Mucosa of gallbladder (tissue), 1 donor: ENCODE measurements at places on chromosomes 16 and 17. TPM values are rescaled to one million over a fixed set of nuclear protein-coding genes. Genes with fewer than 3 reads are reported as not detected.

- no peak for DNase-seq
Observed at GRCh38 chr17:49963626-49964302, 5.2 kb upstream of the DLX4 start.

DNA sequence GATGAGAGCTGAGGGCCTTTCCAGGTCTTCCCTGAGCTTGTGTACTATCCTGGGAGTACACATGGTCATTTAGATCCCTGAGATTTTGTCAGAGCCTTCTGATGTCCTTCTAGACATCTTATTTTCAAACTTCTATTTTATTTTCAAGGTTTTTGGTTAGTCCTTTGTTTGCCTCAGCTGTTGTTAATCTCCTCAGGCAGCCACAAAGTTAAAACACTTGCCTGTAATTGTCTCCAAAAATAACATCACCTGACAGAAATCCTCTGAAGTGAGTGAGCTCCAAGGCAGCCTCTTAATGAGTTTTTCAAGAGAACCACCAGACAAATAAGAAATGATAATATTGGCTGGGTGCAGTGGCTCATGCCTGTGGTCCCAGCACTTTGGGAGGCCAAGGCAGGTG lies 43.8 kb upstream of the CPHXL start:
- no peak for DNase-seq

Gene PIRT
- 0.32 TPM for total RNA-seq

DNA sequence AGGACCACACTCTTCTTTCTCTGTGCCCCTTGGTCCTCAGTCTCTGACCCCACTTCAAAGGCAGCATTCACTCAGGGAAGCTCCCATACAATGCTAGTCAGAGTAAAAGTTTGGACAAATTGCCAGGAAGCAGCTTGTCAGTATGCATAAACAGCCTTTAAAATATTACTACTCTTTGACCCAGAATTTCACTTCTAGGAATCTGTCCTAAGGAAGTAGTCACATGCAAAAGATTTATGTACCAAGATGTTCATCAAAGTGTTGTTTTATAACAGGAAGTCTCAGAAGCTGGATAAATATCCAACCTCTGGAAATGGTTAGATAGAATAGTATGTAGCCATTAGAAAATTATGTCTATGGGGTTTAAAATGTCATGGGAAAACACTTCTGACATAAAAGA lies 31.0 kb downstream of the MAPT start:
- DNase-seq, result no peak

Gene EIF3CL
- total RNA-seq, result 65.2 TPM

DNA sequence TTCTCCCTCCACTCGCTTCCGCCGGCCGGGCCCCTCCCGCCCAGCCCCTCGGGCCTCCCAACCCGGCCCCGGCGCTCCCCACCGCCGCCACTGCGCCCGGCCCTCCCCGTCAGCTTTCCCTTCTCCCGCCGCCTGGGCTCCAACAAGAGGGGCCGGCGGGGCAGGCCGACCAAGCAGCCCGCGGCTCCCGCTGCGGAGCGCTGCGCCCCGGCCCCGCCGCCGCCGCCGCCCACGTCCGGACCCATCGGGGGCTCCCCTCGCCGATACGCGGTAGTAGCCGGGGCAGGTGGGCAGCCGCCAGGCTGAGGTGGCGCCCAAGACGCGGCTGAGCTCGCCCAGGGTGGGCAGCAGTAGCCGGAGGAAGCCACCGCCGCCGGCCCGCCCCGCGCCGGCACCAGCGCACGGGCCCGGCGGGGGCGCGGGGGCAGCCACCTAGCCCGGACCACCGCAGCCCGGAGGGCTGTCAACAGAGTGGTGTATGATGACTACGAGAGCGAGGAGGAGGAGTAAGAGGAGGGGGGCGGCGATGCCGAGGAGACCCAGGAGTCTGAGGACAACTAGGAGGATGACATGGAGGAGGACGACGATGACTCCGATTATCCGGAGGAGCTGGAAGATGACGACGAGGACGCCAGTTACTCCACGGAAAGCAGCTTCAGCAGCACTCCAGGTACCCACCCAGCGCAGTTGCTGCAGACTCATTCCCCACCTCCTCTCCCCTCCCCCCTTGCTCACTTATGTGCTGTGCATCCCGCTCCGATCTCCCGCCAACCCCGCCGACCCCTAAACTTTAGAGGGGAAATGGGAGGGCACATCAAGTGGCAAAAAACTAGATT lies 498 bp downstream of the LRRC37B start:
- no peak for DNase-seq

Gene PPP1R1B
- 2.4 TPM for total RNA-seq

Gene TBC1D3D
- 0.58 TPM for total RNA-seq

DNA sequence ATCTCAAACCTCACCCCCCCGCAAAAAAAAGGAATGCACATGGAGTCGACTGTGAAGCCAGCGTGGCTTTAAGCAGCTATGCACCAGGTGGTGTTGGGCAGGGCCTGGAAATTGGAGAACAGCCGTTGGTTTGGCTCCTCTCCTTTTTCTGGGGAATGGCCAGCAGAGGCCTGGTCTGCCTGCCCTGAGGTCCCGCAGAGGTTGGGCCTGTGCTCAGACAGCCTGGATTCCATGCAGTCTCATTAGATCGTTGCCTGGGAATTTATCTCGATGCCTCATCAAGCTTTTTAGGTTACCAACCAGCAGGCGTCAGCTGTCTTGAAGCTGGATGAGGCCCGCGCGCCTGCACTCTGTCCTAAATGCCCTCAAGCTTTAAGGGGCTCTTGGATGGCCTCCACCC lies 9.8 kb downstream of the SLC12A3 start:
- DNase-seq, result no peak

Gene ZKSCAN2
- total RNA-seq, result 3.5 TPM

- no peak for DNase-seq
Observed at GRCh38 chr17:36731811-36732210, 130.4 kb downstream of the MRM1 start.

- DNase-seq, result no peak
Observed at GRCh38 chr17:36461330-36462110, 25.0 kb upstream of the ZNHIT3 start.

- no peak for DNase-seq
Observed at GRCh38 chr16:51440131-51440889, 289.2 kb upstream of the SALL1 start.

Gene MYH8
- total RNA-seq, result not detected

DNA sequence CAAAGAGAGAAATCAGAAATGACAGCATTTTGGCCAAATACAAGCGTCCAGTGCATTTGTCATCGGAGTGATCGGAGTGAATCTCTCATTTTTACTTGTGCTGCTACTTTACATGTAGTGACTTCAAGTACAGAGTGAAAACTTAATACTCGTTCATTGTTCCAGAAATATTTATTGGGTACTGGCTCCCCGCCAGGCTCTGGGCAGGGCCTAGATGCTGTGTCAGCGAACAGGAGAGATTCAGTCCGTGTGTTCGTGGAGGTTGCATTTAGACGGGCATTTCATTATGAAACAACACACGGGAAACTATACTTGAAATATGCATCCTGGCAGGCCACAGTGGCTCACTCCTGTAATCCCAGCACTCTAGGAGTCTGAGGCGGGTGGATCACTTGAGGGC lies 727.2 kb upstream of the RBFOX1 start:
- no peak for DNase-seq

- DNase-seq, result no peak
Observed at GRCh38 chr17:9158544-9159452, 137.5 kb downstream of the NTN1 start.

- no peak for DNase-seq
Observed at GRCh38 chr16:30368122-30368791, 2.0 kb downstream of the TBC1D10B start.

DNA sequence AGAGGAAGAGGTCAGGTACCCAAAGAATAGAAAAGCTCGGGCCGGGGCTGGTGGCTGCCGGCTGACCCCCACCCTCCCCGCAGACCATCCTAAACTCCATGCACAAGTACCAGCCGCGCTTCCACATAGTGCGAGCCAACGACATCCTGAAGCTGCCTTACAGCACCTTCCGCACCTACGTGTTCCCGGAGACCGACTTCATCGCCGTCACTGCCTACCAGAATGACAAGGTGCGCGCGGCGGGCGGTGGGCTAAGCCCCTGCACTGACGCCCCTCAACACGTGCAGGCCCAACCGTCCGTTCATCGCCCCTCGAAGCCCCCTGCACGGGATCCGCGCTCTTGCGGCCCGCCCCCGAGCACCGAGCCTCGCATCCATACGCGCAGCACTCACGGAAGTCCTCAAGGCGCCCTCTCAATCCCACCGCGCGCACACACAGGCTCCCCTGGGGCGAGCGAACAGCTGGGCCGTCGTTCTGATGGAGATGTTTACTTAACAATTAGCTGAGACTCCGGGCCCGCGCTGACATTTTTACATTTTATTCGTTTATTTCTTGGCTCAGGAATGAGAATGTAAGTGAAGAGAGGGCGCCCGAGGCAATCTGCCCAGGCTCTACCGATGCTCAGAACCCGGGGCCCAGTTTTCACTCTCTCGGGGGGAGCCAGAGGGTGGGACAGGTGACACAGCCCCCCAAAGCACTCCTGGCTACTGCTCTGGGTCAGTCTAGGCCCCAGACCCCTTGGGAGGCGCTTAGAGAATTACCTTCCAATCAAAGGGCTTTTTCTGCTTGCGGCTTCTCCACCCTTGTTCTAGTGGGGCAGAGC lies 3.5 kb downstream of the TBX2 start:
- DNase-seq, result no peak

Gene HOXB1
- total RNA-seq, result not detected

GRCh38 chr17:51258756-51259563 lies 889 bp downstream of the MBTD1 start:
- DNase-seq, result no peak

DNA sequence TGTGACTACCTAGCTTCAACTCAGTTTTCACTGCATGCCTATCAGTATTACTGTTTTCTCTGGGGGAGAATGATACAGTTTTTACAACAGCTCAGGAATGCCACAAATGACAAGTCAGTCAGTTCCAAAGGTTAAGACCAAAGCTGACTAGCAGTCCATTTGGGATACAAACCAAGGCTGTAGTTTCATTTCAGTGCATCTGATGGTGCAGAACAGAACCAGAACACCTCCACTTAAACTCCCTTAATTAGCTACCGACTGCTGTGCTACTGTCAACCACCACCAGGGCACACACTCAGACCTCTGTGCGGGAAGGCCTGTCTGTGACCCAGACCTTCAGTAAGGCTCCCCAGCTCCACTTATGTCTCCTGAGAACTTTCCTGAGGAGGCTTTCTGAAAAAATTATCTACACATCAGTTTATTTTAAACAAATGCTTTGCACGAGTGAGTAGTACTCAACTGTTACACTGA lies 20.4 kb downstream of the NFE2L1 start:
- DNase-seq, result no peak

DNA sequence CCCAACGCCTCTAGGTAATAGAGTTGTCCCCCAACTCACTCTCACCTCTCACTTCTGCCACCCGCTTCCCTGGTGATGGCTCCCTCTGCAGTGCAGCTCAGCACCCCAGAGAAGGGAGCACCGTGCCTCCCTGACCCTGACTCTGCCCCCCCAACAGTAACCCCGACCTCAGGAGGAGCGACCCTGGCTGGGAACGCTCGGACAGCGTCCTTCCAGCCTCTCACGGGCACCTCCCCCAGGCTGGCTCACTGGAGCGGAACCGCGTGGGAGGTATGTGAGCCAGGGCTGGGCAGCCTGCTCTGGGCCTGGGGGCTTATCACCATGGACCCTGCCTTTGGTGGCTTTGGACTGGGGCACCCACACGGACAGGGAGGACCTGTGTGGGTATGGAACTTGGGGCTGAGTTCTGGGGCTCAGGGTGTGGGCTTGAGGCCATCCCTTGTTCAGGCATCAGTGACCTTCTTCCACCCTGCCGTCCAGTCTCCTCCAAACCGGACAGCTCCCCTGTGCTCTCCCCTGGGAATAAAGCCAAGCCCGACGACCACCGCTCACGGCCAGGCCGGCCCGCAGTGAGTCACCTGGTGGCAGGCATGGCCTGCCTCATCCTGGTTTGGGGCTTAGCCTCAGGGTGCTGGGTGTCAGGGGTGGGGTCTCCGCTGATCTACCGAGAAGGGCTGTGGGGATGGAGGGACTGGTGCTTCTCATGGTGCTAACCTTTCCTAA lies 6.7 kb upstream of the C17orf107 start:
- no peak for DNase-seq

DNA sequence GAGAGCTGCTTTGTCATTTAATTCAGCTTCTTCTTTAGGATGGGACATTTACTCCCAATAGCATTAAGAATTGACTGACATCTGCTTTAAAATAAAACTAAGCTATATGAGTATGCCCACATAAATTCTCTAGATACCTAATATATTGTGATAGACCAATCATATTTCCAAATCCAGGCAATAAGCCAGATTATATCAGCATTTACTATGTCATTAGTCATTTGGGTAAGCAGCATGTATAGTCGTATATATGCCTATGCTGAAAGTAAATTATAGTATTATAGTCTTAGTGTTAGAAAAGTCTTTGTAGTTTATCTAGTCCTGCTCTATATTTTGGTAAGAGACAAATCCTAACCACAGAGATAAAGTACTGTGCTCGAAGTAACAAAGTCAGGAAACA lies 958.1 kb downstream of the KCNJ2 start:
- DNase-seq, result no peak

DNA sequence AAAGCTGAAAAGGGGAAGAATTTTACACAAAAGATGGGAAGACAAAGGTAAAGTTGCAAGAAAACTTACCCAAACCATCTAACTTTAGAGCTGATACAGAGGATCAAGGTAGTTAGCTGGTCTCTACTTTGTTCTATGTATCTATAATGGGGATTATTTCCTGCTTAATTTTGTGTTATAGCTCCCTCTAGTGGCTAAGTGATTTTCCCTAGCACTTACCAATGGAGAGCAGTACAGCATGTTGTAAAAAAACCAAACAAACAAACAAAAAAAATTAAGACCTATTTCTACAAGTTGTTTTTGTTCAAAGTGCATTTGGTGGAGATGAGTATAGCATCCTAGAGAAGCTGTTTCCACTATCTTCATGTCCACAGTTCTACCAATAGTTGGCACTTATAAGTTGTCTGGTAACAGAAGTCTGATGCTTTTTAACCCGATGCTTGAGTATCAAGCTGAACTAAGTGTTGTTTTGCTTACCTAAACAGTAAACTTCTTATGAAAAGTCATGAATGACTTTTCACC lies 7.5 kb downstream of the SRSF1 start:
- no peak for DNase-seq

DNA sequence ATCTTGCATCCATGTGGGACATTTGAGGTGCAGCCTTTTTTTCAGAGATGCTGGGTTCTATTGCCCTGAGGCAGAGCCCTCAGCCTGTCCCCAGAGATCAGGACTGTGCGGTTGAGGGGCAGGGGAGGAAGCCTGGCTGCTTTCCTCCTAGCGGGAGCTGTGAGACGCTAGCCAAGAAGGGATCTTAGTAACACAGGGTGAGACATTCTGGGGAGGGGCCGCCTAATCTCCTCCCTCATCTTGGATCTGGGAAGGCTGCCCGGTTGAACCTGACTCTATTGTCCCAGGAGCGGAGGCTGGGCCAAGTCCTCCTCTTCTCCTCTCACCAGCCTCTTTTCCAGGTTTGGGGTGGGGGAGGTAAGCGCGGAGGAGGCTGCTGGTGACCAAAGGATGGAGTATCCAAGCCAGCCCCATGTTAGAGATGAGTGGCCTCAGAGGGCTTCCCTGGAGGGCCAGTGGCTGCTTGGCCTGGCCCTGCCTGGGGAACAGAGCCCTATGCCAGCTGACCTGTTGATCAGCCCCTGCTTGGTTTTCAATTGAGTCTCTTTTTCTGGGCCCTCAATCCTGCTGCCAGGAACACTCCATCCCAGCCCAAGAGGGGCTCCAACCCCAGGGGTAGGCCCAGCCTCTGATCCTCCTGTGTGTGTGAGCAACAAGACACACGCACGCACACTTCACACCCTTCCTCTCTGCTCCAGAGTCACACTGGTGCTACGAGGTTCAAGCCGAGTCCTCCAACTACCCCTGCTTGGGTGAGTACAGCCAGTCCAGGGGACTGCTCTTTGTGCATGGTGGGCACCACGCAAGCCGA lies 5.0 kb downstream of the CA4 start:
- peak; percentile 81 for DNase-seq
